Hematopoietic multipotent progenitor cell treated with erythropoietin and hydrocortisone succinate and interleukin-3 and kit ligand, for 15 days (in vitro differentiated cells): ENCODE measurements at places on chromosomes 6 and 20.

DNA sequence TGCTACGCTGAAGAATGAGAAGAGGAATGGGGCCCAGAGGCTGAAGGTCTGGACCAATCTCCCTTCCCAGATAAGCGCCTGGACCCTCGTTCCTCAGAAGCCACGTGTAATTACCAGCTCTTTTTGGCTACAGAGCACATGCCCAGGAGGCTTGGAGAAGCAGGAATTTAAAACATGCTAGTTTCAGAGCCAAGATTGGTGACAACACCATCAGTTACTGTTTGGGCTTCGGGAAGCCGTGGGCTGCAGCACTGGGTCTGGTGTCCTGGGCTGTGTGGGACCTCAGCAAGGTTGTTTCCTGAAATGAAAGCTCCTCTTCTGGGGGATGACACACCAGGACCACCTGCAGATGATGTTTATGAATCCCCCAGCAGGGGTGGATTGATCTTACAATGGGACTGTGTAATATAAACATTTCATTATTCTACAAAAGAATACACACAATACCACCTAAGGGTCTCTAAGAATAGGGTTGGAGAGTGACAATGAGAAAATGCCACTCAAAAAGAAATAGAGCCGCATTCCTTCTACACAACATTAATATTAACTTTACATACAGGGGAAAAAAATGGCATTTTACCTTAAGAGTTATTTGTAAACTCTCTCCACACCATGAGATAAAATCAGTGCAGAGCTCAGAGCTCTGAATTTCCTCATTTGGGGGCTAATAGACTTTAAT lies 207.8 kb upstream of the FOXQ1 start:
- DNase-seq = no peak

DNA sequence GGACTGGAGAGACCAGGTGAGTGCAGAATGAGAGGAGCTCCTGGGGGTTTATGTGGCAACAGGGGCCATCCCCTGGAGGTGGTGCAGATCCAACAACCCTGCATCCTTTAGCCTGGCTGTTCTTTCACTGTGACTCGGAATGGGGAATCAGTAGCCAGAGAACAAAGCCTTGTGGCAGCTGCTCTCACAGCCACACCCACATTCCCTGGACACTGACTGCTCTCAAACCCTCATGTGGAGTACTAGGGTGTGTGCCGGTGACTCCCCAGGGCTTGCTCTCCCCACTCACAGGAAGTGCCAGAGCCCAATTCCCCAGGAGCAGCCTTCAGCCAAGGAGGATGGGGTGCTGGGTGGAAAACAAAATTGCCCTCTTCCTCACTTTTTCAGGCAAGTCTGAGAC lies 30.2 kb upstream of the GGTLC1 start:
- DNase-seq = no peak

DNA sequence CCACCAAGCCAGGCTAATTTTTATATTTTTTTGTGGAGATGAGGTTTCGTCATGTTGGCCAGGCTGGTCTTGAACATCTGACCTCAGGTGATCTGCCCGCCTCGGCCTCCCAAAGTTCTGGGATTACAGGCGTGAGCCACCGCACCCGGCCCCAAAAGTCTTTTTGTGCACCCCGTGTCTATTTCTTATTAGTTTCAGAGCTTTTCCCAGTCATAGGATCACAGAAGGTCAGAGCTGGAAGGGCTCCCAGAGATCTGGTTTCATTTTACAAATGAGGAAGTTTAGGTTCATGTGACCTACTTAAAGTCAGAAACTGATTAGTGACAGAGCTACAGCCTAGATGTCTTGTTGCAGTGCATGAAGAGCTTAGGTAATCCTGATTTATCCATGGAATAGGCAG lies 1.6 kb upstream of the OGFRL1 start:
- no peak for DNase-seq

- DNase-seq = no peak
Measured at GRCh38 chr6:20098267-20098876, 113.9 kb downstream of the MBOAT1 start.

DNA sequence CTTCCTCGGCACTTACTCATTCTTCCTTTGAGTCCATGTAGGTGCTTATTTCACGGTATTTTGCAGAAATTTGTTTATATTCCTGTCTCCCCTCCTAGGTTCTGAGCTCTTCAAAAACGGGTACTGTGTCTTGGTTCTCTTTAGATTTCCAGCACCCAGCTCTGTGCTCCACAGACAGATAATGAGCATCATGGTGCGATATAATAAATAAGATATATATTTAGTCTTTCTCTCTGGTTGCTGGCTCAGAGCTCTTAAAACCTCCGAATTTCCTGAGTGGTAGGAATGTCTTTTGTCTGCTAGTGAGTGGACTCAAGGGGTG lies 108.1 kb upstream of the GPR6 start:
- DNase-seq = no peak
